ENCODE measurements at places on chromosomes 6 and 20.

GRCh38 chr6:32194825-32195651 lies 2.6 kb upstream of the GPSM3 start:
- DNase-seq, result no peak

- no peak for DNase-seq
Measured at GRCh38 chr6:110976575-110976974, 5.3 kb upstream of the RPF2 start.

GRCh38 chr20:15823718-15824117 lies 749.5 kb downstream of the KIF16B start:
- no peak for DNase-seq

GRCh38 chr20:19625426-19625825 lies 132.6 kb upstream of the RIN2 start:
- no peak for DNase-seq

DNA sequence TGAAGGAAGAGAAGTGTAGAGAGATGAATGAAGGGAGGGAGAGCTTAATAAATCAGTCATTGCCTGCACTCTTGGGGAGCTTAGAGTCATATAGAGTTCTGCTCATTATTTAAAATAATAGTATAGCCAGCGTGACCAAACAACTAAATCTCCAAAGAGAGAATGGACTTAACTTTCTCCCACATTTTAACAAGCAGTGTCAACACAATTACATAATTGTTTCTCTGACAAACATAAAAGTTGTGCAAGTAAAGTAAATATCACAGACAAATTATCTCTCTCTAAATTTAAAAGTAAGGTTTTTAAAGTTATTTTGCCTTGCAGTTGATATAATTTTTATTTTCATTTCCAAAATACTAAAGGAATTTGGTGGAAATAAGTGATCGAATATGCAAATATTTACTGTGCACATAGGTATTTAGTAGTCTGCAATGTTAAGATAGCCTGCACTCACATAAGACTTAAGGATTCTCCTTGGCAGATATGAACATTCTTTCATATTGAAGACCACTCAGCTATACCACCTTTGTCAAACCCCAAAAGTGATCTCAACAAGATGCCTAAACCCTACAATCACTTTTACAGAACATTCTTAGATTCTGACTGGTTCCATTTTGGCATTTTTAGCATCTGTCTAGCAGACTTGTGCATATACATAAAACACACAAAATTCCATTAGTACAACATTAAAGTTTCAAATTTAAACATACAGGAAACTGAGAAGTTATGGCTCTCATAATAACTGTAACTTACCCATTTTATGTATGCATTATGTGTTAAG lies 67.7 kb downstream of the KIF6 start:
- no peak for DNase-seq
